ENCODE measurements at places on chromosomes 7 and 10. TPM values are rescaled to one million over a fixed set of nuclear protein-coding genes. Genes with fewer than 3 reads are reported as not detected.

The NPSR1 gene
- total RNA-seq, result 0.11 TPM

The PIK3AP1 gene
- total RNA-seq, result 4.3 TPM

The RNLS gene
- total RNA-seq, result 8.3 TPM

The LDB1 gene
- total RNA-seq, result 40.4 TPM

The FAM131B gene
- 53.5 TPM for total RNA-seq

The MGAM2 gene
- total RNA-seq, result 0.33 TPM

The XPNPEP1 gene
- 145 TPM for total RNA-seq

The IL15RA gene
- 2.1 TPM for total RNA-seq

The EPDR1 gene
- 62.4 TPM for total RNA-seq

The CYP3A4 gene
- total RNA-seq, result 0.11 TPM

The BRAF gene
- 71.4 TPM for total RNA-seq

The CCDC6 gene
- 31.6 TPM for total RNA-seq

The FUOM gene
- total RNA-seq, result 3.4 TPM

The ADO gene
- 47.5 TPM for total RNA-seq

The NAPEPLD gene
- total RNA-seq, result 46.7 TPM

The CHCHD1 gene
- total RNA-seq, result 22.4 TPM

The CYP26C1 gene
- total RNA-seq, result under 0.01 TPM

The TUBB8 gene
- 0.11 TPM for total RNA-seq

The NEUROG3 gene
- not detected for total RNA-seq

The CAMK2B gene
- 21.9 TPM for total RNA-seq

The MYH16 gene
- total RNA-seq, result not detected

The DNAH11 gene
- 7.5 TPM for total RNA-seq

The SERPINE1 gene
- total RNA-seq, result 2.1 TPM

The FZD8 gene
- 14.0 TPM for total RNA-seq

The OLAH gene
- 0.79 TPM for total RNA-seq

The NEURL1 gene
- total RNA-seq, result 10.9 TPM

The C10orf62 gene
- total RNA-seq, result not detected
